C1 segment of cervical spinal cord (tissue), 14 donors: ENCODE measurements at places on chromosomes 13 and 19.

GRCh38 chr19:28314756-28315155 lies 898.2 kb downstream of the UQCRFS1 start:
- DNase-seq: no peak

GRCh38 chr13:33003458-33004019 lies 12.7 kb upstream of the KL start:
- DNase-seq: no peak

DNA sequence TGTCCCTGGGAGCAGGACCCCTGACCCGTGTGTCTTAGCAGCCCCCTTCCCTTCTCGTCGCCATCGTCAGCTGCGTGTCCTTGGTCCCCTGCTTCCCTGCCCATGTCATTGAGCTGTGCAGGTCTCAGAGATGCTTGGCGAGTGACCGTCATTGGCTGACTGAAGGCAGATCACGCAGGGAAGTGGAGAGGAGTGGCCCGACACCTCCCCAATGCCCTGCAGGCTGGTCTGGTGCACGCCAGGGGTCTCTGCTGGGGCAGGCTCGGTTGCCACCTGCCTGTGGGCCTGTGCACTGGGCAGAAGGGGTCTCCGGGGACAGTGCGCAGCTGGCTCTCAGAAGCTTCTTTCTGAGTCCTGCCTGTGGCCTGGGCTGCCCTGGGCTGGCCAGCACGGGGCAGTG lies 6.2 kb downstream of the GNA11 start:
- DNase-seq: peak; percentile 46

GRCh38 chr19:35388277-35389054 lies 17.6 kb downstream of the GPR42 start:
- no peak for DNase-seq

GRCh38 chr13:75425216-75426009 lies 56.6 kb downstream of the TBC1D4 start:
- no peak for DNase-seq

GRCh38 chr13:81406639-81407292 lies 1065.8 kb upstream of the SPRY2 start:
- DNase-seq: no peak

DNA sequence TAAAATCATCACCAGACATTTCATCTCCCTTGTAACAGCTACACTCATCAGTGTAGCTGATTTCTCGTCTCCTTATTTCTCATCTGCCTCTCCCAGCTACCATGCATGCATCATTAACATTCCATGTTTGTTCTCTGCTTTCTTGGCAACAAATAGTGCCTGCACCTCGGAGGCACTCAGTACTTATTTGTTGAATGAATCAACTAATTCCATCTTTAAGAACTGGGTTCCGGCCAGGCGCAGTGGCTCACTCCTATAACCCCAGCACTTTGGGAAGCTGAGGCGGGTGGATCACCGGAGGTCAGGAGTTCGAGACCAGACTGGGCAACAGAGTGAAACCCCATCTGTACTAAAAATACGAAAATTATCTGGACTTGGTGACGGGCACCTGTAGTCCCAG lies 63.9 kb upstream of the GTF3A start:
- no peak for DNase-seq

GRCh38 chr19:38020311-38020710 lies 113.3 kb downstream of the SIPA1L3 start:
- DNase-seq: no peak

- no peak for DNase-seq
Measured at GRCh38 chr19:38042132-38042531, 135.1 kb downstream of the SIPA1L3 start.

GRCh38 chr19:15291548-15292021 lies 40.8 kb downstream of the BRD4 start:
- no peak for DNase-seq

GRCh38 chr13:34506796-34507195 lies 435.3 kb upstream of the NBEA start:
- no peak for DNase-seq

DNA sequence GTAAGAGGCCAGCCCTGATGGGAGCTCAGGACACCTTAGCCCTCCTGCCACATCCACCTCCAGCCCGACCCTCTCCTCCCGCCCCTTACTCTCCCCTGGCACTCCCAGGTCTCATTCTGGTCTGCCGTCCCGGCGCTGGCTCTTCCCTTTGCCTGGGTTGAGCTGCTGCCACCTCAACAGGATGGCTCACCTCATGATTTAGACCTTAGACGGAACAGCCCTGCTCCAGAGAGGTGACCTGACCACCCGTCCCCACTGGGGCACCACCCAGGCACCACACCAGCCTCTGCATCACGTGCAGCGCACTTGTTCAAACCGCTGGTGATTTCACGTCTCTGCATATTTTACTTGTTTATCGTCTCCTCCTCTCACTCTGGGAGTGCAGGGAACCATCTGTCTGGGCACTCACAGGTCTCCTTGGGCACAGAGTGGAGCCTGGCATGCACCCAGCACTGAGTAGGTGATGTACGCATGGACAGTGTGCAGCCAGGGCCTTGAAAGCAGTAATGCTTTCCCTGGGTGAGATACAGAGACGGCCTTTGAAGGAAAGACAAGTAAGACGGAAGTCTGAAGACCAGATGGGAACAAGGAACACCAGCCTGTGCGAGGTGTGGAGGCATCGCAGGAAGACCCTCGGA lies 183.1 kb downstream of the KATNAL1 start:
- no peak for DNase-seq

- no peak for DNase-seq
Measured at GRCh38 chr19:18737954-18738351, 53.2 kb downstream of the COMP start.

- DNase-seq: no peak
Measured at GRCh38 chr19:1577929-1578618, 9.9 kb upstream of the MEX3D start.

- peak; percentile 12 for DNase-seq
Measured at GRCh38 chr19:47790398-47790814, 11.9 kb downstream of the SELENOW start.

- no peak for DNase-seq
Measured at GRCh38 chr13:24221007-24221406, 60.5 kb downstream of the SPATA13 start.

DNA sequence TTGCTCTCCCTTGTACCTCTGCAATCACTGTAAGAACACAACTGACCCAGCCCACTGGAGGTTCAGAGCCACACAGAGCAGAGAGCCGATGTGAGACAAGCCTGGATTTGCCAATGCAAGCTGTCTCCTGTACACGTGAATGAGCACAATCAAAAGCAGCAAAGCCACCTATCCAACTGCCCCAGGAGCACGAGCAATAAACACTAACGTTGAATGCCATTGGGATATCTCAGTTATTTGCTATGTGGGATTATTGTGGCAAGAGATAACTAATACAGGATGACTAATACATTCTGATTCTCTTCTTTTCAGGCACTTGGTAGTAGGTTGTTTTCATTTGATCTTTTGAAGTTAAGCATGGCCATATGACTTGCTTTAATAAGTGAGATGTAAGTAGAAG lies 85.2 kb upstream of the FAM216B start:
- DNase-seq: no peak

GRCh38 chr19:36488846-36489117 lies 579 bp downstream of the ZNF566 start:
- DNase-seq: no peak

- no peak for DNase-seq
Measured at GRCh38 chr19:20209051-20209450, 42.0 kb downstream of the ZNF486 start.

- DNase-seq: no peak
Measured at GRCh38 chr19:612941-613340, 20.4 kb downstream of the POLRMT start.

- DNase-seq: no peak
Measured at GRCh38 chr13:49811527-49811908, 19.0 kb upstream of the KPNA3 start.

DNA sequence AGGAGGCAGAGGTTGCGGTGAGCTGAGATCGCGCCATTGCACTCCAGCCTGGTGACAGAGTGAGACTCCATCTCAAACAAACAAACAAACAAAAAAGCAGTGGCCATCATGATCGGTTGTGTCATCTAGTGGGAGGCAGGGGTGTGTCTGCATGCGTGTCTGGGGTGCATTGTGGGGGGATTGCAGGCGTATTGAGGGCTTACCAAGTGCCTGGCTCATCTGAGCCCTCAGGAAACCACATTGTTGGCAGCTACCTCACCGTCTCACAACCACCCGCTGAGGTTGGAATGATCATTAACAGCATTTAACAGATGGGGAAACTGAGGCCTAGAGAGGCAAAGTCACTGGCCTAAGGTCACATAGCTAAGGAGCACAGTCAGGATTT lies 30.5 kb downstream of the NFIC start:
- no peak for DNase-seq

- no peak for DNase-seq
Measured at GRCh38 chr13:51738226-51738905, 65.6 kb downstream of the DHRS12 start.

DNA sequence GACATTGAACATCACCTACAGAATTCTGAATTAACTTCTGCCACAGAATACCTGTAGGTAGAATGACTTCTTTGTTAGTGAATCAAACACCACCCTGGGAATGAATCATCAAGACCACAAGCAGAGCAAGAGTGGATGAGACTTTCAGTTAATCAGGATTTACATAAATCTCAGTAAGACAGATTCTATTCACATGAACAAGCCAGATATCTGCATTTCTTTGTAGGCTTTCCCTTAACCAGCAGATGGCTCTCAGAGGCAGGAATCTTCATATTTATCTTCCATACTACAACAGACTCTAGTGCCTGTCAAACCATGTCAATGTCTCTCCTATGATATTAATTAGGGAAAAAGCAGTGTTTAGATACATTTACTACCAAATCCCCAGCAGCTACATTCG lies 412.1 kb downstream of the KLF12 start:
- no peak for DNase-seq

- no peak for DNase-seq
Measured at GRCh38 chr19:7859831-7860713, 14.1 kb downstream of the PRR36 start.

DNA sequence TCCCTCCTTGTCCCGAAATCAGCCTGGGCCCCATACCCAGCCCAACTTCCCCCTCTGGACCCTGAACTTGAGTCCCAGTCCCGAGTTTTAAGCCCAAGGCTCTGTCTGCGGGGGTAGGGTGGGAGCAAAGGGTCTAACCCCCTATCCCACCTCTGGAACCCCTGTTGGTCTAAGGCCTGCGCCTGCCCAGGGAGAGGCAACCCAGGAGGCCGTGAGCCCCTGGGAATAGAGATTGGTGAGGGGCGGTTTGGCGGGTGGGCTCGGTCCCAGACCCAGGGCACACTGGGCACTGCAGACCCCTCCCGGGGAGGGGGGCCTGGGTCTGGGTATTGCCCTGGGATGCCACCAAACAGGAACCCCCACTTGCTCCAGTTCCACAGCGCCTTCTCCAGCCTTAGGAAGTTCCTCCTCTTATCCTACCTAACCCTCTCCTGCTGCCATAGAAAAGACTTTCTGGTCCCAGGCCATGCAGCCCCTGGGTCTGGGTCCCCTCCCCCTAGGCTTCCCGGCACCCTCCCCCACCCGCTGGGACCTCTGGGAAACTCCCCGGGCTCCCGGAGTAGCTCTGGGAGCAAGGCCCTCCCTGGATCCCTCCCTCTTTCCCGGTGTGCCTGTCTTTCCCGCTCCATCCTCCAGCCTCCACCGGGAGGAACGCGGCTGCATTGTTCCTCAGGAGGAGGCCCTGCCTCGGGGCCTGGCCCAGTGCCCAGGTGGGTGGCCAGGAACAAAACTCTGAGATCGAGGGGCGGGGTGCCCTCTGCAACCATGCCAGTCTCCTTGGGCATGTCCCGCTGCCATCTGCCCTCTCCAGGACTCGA lies 33.6 kb upstream of the NANOS3 start:
- DNase-seq: no peak

GRCh38 chr19:39162441-39163043 lies 34.2 kb upstream of the NCCRP1 start:
- DNase-seq: no peak

DNA sequence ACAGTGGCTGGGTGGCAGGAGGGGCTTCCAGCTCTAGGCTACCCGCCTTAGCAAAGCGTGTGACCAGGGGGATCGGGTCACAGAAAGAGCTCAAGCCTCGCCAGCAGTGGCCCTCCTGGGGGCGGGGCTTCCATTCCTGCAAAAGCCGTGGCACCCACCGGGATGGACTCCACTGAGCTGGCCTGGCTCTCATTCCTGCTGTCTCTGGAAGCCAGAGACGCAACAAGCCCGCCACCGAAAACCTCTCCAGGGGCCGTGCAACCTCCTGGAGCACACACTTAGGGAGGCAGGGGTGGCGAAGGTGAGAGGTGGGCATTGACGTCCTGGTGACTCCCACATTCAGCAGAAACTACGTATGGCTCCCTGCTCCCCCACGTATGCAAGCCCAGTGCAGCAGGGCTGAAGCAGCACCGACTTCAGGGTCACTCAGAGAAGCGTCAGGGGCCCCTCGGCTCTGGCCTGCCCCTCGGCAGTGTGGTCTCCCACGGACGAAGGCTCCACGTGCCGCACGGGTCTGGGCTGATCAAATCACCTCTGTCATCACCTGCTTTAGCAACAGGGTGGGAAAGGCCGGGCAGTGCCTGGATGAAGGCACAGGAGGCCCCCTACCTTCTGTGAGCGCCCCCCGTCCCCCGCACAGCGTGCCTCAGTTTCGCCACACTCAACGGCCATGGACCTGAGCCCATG lies 3.1 kb downstream of the C19orf25 start:
- no peak for DNase-seq

DNA sequence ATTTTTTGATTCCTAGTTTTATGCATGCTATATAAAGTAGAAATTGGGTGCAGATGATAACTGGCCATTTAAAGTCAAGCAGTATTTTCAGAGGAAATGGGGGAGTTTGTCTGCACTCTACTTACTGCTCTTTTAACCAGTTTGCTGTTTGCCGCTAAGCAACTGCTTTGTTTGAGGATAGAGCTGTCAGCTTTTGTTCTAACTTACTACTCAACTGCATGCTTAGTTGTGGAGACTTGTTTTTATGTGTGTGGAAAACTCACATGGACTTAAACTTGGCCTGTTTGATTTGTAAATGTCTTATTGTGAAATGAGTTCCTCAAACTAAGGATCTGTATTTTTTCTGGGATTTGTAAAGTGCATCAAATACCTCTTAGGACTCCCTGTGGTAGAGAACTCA lies 591.1 kb downstream of the PCDH9 start:
- DNase-seq: no peak

- no peak for DNase-seq
Measured at GRCh38 chr13:73195091-73195490, 136.3 kb downstream of the KLF5 start.

DNA sequence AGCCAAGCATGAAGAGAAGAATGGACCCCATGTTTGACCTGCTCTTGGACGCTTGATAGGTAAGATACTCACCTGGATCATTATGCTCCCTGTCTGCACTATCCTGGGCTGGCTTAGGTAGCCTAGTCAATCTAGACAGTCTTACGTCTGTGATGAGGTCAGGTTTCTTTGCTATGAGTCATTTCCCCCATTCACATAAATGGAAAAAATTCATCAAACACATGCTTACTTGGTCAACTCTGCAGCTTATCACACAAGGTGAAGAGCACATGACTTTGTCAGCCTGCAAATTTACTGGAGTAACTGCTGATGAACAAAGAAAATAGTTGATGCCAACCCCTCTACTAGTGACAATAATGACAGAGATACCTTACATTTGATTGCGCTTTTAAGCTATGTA lies 170.0 kb downstream of the NUFIP1 start:
- DNase-seq: no peak

- DNase-seq: no peak
Measured at GRCh38 chr13:49421391-49421790, 22.5 kb downstream of the CAB39L start.
